Stimulated activated CD4-positive, alpha-beta T cell treated with anti-CD3 and anti-CD28 coated beads, TNF-alpha, amount 100 ng/mL, for 4 hours (primary cell): ENCODE measurements at places on chromosomes 6 and 20.

GRCh38 chr20:17872434-17872833, 96.2 kb downstream of the SNX5 start:
- DNase-seq, result no peak

DNA sequence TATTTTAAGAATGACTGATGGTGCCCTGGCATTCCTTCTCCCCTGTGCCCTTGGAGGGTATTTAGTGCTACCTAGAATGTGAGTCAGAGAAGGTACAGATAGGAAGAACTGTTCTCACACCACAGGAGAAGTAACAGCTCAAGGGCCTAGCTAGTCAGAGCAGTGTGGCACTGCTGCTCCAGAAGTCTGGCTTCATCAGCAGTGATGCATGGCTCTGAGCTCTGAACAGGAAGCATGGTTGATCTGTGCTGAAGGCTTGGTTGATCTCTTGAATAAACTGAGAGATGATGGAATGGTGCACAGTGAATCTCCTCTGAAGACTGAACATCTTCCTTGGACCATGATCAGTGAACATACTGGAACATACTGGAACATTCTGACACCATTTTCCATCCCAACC, 425.3 kb upstream of the SLC35B3 start:
- DNase-seq, result no peak

DNA sequence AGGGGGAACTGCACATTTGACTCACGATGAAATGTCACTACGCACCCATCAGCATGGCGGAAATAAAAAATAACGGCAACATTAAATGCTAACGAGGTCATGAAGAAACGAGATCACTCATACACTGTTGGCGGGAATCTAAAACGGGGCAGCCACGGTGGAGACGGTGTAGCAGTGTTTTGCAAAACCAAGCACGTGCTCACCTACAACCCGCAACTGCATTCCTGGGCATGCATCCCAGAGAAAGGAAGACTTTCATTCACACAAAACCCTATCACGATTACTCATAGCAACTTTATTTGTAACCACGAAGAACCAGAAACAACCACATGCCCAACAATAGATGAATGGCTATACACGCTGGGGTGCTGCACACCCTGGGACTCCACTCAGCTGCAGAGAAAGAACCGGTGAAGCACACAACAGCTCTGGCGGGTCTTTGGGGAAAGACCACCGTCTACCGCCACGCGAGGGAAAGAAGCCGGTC, 77.0 kb downstream of the YTHDF1 start:
- no peak for DNase-seq

- DNase-seq, result no peak
Observed at GRCh38 chr6:9507136-9507895, 907.6 kb downstream of the TFAP2A start.

GRCh38 chr20:18609741-18610140, 21.9 kb downstream of the DTD1 start:
- no peak for DNase-seq

DNA sequence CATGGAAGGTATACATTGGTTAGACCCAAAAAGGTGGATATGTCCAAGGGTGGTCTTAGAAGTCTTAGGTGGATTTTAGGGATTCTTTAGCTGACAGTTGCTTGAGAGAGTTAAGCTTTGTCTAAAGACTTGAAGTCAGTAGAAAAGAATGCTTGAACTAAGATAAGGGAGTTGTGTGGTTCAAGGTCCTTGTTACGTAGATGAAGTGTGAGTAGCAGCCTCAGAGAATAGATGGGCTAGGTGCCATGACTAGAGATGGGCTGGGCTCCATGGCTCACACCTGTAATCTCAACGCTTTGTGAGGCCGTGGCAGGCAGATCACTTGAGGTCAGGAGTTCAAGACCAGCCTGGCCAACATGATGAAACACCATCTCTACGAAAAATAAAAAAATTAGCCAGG, 1.7 kb downstream of the SHLD1 start:
- DNase-seq, result no peak

DNA sequence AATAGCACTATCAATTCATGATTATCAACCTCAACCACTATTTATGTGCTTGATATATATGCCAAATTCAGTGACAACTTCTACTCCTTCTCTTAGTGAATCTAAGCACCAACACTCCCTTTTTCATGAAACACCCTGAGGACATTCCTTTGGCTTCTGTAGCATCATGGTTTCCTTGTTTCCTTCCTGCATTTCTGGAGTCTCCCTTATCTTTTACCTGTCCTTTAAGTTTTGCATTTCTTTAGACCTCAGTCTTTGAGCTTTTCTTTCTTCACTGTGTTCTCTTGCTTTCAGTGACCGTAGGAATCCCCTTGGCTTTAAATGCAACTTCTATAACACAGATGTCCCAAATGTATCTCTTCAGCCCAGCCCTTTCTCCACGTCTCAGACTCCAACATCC, 143.8 kb upstream of the MLIP start:
- DNase-seq, result no peak

DNA sequence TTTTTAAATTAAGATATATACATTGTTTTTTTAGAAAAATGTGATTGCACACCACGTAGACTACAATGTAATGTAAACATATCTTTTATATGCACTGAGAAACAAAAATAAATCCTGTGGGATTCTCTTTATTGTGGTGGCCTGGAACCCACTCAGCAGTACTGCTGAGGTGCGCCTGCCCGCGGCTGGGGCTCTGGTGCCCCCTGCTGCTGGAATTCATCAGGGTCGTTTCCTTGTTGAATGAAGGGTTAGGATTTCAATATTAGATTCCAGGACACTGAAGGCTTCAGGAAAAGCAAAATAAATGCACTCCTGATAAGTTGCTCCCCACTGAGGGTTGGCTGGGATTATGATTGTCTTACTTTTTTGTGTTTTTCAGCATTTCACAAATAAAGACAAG, 175.8 kb upstream of the GGTLC1 start:
- DNase-seq, result no peak

DNA sequence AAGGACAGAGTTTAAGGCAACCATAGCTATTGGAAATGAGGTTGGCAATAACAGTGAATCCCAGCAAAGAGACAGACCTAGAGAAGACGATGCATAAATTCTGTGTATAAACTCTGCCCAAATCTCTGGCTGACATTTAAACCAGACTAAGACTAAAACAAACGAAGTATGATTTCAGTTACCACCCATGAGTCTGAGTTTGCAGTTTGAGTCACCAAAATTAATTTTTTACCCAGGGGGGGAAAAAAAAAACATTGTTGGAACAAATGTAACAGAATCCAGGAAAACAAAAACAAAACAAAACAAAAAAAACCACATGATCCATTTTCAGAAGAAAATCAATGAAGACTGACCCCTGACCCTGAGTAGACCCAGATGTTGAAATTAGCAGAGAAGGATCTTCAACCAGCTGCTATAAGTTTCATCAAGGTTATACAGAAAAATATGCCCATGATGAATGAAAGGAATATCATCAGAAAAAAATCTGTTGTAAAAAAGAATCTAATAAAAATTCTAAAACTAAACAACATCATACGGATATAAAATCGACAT, 190.8 kb downstream of the GMDS start:
- DNase-seq, result no peak
